Stimulated activated CD8-positive, alpha-beta memory T cell treated with anti-CD3 and anti-CD28 coated beads, Interleukin-4, amount 100 ng/mL, for 4 hours (primary cell): ENCODE measurements at places on chromosomes 1 and 21.

DNA sequence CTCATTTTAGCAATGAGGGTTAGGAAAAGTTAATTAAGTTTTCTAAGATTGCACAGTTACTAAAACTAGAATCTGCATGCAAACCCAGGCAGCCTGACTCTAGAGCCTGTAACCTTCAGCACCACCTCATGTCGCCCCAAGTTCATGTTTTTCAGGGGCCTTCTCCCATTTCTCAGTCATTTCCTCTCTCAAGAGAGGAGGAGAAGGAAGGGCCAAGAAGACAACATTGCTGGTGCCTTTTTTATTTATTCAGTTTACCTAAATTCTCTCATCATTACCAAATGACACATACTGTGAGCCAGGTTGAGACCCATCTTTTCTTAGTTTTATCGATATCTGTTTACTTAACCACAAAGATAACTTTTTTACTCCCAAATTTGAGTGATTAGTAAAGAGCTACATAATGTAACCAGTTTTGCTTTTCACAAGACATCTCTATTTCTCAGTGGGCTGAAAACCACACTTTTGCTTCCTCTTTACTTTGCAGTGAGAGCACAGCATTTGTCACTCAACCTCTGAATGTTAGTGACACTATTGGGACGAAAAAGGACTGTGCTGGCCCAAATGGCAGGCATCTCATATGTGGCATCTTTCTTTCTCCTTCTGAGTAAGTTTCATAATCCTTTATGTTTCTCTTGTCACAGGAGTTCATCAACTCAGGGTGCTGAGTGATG lies at the start of gene CD101:
TSS of gene CD101 (plus strand) at position 507 of the 674 bp plus-strand sequence. CDS start at position 565, 58 bp downstream.
- DNase-seq: no peak

GRCh38 chr1:156150333-156151011 lies 2.9 kb upstream of the SEMA4A start:
- DNase-seq: no peak

- no peak for DNase-seq
Measured at GRCh38 chr21:36504067-36505058, 24.4 kb upstream of the CLDN14 start.

- DNase-seq: no peak
Measured at GRCh38 chr1:28984311-28984684, 69.9 kb downstream of the EPB41 start.

DNA sequence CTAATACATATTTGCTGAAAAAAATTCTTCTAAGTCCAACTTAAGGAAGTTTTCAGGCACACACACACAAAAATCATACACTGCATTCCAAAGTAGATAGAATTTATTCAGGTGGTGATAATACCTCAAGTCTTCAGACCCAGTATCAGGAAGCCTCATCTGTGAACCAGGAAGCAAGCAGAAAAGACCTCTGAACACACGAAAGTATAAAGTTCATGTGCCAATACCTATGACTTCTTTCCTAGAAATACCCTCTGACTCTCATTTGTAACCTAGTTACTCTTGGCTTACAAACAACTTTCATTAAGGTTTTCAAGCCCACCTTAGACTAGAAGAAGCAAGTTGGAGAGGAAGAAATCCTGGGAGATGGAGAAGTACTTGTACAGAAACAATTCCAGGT lies 35.7 kb upstream of the IFNLR1 start:
- DNase-seq: no peak

DNA sequence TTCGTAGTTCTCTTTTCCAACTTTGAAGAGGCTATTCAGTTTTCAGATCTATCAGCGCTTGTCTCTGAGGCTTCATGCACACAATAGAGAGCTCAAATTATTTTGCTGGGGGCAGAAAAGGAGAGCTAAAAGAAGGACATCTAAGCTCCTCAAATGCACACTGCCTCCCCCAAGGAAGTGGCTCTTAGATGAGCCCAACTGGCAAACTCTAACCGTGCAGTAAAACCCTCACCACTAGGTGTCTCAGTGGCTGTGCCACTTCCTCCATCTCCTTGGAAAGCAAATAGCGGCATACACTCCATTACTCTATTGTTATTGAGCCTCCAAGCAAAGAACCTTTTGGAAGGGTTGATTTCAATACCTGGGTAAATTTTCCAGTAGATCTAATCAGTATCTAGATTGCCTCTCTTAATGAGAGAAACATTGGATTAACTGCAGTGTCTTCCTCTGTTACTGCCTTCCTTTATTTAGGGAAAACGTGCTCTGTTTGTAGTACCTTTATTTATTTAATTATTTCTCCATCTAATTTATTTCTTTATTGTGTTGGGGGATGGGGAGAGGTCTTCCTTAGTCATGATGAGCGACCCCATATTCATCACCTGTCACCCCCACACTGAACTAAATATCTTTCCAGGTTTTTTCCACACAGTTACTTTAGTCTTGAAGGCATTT lies 9.2 kb upstream of the SFPQ start:
- DNase-seq: peak; percentile 42

DNA sequence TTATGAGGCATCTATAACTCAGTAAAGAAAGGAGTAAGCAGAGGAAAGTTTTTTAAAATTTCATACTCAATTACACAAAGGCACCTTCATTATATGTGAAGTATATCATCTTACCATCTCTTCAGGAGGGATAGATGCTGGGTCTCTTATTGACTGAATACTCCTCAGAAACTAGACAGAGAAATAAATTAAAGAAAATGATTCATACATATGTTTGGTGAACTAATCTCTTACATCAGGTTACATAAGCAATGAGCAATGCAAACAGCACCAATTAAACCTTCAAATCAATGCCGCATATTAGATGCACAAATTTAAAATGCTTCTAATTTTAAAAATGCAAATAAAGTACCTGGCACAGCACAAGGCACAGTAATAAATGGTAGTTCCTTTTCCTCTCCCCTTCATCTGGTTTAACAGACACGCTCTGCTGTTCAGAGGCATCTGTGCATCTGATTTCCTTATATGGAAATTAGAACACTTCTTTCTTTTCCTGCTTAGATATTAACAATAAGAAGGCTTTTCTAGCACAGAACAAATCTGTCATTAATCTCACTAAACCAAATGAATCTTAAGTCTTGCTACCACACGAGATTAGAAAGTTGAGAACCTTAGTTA lies 20.0 kb downstream of the SCYL3 start:
- no peak for DNase-seq

GRCh38 chr21:32334980-32335531 lies 36.4 kb downstream of the MRAP start:
- DNase-seq: no peak

- DNase-seq: no peak
Measured at GRCh38 chr1:94562519-94563260, 21.1 kb upstream of the F3 start.

GRCh38 chr1:1354271-1355247 lies 3.8 kb downstream of the MXRA8 start:
- no peak for DNase-seq

DNA sequence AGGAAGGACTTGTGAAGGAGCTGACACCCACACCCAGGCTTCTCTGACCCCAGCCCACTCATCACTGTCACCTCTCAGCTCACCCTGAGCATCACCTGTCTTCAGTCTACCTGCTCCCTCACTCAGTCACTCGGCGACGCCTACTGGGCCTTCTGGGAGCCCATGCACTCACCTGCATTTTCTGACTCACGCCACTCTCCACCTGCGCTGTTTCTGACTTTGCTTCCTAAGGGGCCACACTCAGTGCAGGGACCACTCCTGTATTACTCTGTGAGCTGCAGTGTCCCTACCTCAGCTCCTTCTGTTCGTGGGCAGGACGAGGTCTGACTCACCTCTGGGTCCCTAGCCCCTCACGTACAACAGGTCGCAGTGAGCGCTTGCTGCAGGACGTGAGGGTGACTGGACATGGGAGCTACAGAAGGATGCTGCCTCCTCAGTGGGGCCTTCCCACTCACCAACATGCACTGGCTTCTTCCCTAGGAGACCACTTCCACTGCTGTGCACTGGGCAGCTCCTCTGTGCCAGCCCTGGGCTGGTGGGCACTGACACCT lies 102.3 kb downstream of the GLIS1 start:
- DNase-seq: no peak

DNA sequence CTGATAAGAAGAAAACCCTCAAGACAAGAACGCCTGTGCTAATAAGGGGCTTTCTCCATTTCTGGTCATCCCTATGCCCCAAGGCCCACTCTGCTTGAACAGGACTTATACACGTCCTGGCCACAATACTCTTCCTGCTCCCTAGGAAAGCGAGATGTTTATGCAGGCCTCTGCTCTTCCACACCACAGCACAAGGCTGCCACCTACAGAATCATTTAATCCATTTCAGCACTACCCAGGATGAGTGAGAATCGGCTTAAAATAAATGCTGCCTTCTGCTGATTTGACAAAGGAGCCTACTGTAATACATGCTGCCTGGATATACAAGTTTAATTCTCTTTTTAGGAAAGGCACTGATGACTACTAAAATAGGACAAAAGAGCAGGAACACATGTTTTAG lies 29.4 kb downstream of the FRRS1 start:
- no peak for DNase-seq

DNA sequence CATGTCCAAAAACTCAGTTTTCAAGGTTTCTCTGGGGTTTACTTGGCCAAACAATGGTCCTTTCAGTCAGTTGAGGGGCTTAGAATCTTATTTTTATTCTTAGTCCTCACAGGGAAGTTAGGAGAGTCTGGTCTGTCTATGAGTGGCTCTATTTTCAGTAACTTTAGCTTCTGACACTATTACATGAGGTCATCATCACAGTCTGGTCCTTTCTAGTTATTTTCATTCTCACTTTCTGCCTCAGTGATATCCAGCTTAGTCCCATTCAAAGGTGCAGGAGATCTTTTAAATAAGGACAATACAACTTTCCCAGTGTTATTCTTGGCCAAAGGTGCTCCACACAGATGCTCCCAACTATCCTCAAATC lies 30.0 kb upstream of the FGGY start:
- DNase-seq: no peak

DNA sequence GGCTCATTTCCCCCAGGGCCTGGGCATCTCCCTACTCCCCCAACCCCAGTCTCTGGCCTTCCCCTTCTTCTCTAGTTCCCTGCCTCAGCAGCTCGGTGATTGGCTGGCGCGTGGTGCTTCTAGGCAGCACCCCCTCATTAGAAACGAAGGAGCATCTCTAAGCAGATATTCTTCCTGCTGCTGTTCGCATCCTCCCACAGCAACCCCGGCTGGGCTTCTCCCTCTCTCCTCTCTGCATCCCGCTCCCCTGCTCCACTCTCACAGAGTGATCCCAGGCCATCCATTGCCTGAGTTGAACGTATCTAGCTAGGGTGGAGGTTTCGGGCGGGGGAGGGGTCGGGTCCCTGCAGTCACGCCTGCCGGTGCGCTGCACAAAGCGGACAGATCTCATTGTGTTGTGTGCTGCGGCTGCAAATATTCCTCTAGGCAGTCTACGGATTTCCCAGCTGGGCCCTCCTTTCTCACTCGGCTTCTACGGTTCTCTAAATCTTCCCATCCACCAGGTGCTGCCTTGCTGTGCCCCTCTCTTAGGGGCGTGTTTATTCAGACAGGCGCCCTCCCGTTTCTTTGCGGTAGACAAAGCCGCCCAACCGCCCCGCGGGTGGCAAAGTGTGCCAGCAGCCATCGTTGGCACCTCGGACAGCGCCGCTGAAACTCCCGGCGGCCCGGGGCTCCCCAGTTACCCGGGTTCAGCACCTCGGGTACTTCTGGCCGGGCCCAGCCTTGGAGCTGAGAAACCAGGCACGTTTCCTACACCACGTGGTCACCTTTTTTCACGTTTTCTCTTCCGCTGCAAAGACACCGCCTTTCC lies 2.2 kb downstream of the CACNA1E start:
- no peak for DNase-seq

DNA sequence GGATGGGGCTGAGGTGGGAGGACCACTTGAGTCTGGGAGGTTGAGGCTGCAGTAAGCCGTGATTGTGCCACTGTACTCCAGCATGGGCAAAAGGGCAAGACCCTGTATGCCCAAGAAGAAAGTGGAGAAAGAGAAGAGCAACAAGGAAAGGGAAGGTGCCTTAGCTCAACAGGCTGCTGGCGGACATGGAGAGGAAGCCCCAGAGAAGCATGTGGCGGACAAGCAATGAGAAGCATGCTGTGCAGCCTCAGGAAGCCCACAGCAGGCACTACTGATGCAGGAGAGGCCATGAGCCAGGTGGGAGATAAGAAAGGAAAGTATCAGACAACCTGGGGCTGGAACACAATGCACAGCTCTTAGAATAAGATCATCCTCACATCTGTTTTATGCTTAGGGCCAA lies 32.6 kb upstream of the GNG4 start:
- DNase-seq: no peak

DNA sequence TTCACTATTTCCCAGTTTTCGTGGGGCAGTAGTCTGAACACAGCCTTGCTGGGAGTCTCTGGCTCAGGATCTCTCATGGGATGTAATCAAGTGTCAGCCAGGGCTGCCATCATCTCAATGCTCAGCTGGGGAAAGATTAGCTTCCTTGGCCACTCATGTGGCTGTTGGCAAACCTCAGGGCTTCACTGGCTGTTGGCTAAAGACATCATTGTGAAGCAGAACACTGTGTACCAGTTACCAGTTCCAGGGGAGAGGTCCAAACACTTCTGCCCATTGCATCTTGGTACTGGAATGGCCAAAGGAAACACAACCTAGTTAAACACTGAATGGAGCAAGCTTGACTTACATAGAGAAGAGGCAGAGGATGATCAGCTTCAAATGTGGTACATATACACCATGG lies 33.7 kb downstream of the AADACL4 start:
- no peak for DNase-seq

- no peak for DNase-seq
Measured at GRCh38 chr1:32774950-32775634, 42.1 kb downstream of the YARS1 start.

- DNase-seq: no peak
Measured at GRCh38 chr1:8239306-8240023, 78.4 kb upstream of the SLC45A1 start.

- no peak for DNase-seq
Measured at GRCh38 chr1:151313501-151313900, 13.7 kb downstream of the PI4KB start.

DNA sequence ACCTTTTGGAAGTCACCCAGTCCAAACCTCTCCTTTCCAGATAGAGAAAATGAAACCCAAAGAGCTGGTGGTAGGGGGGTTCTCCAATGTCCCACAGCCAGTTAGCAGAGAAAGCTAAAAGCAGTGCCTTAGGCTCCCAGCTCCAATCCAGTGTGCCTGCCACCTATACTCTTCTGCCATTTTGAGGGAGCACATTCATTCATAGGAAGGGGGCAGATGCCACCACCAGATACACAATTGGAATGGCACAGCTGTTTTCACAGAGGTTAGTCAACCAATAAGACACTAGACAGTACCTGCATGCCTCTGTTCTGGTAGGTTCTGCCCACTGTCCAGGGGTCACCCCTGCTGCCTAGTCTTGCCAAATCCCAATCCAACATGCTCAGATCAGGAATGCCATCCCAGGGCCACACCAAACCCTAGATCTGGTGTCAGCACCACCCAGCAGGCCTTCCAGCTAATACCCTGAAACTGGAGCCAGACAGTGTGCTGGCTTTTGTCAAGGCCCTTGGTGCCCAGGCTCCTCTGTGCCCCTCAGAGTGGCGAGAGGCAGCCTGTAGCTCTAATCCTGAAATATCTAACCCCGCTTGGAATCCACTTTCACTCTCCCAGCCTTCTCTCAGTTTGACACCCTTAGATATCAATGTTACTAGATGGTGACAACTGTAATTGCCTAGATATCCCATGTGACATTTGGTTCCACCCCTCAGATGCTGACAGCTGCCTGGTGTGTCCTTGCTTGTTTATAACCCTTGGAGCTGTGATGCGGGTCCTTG lies 178.6 kb downstream of the TGFBR3 start:
- no peak for DNase-seq

- no peak for DNase-seq
Measured at GRCh38 chr1:203049576-203050180, 23.4 kb downstream of the PPFIA4 start.
